ENCODE measurements at places on chromosomes 5 and 9.
A peak's percentile ranks its signal among the peaks of the same experiment; 100 is the strongest.

GRCh38 chr5:154498591-154498990 lies 20.6 kb upstream of the HAND1 start:
- no peak for DNase-seq

- no peak for DNase-seq
These were observed 181.8 kb downstream of the ZDHHC21 start for GRCh38 chr9:14511452-14511851.

- no peak for DNase-seq
These were observed 531.2 kb upstream of the ZNF608 start for GRCh38 chr5:125277494-125278154.

GRCh38 chr5:114719268-114719667 lies 357.4 kb downstream of the KCNN2 start:
- no peak for DNase-seq

- no peak for DNase-seq
These were observed 60.1 kb downstream of the SEMA6A start for GRCh38 chr5:116514421-116514970.

DNA sequence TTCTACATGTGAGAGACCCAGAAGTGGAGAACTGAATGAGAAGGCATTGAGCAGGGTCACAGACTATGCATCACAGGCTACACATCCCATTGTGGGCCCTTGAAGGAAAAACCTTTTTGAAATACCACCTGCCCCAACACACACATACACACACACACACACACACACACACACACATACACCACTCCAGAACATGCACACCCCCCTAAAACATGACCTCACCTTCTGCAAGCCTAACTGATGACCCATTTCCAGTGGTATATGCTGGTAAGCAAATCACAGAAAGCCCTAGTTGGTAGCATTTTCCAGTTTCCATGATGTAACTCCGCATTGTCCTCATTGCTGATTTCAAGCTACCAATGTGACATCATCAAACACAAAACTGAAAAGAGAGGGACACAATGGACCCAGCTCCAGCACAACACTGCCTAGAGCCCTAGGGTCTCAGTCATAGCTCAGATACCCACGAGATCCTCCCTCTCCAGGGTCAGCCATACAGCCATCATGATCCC lies 36.4 kb downstream of the THBS4 start:
- no peak for DNase-seq

DNA sequence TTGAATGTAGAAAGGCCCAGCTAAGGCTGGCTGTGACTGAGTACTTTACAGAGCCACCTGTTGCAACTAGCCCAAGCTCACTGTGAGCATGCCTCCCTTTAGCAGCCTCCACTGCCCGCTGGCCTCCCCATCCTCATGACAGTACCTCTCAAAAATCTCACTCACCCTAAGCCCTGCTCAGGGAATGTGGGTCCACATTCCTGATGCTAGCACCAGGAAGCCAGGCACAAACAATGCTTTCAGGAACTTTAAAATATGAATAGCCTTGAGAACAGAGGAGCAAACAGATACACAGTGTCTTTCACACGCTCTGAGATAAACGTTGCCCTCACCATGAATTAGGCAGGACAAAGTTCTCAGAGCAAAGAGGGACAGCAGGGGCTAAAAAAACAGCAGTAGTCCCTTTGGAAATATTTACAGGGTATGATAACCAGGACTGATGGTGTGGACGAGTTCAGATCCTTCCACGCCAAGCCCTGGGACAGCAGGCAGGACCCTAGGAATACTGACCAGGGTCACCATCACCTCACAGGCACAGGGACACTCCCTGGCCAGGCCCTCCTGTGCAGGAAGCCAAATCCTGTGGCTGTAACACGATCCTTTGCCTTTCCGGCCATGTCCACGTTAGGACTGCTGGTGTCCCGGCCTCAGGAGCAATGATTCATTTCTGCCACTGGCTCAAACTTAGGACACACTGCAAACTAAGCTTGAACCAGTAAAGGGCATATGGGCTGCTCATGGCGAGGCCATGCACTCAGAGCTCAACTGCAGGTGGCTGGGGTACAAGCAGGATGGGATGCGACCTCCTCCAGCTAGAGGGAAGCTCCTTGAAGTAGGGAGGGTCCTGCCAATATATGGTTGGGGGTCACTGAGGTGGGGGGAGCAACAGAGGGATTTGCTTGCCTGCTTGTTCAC lies 9.6 kb downstream of the ACSL6 start:
- no peak for DNase-seq

DNA sequence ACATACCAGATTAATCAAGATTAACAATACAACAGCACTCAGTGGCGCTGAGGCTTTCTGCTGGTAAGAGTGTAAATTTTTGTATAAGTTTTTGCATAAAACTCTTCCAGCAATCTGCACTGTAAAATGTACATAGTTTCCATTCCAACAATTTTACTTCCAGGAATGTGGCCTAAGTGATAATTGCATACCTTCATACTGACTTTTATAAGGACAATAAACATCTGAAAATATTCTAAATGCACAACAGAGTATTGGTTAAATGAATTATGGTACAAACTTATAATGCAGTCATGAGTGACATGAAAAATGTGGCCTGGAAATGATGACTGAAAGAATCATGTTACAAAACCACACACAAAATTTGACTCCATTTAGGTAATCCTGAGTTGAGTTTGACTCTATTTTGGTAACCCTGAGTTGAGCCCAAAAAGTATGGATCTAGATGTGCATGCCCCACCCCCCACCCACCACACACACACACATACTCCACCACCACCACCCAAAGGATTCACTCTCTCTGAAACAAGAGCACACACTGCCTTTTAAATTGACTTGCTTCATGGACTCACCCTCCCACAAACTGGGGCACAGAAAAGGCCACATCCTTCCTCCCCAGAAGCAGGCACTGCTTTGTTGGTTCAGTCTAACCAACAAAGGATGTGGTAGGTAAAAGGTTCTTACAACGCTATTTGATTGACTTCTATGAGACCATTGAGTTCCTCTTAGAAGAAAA lies 137.6 kb downstream of the SUSD1 start:
- DNase-seq = no peak

GRCh38 chr9:123309611-123310010 lies 41.2 kb upstream of the STRBP start:
- DNase-seq = no peak

- DNase-seq = no peak
These were observed 40.8 kb downstream of the SHC3 start for GRCh38 chr9:89137542-89138462.

DNA sequence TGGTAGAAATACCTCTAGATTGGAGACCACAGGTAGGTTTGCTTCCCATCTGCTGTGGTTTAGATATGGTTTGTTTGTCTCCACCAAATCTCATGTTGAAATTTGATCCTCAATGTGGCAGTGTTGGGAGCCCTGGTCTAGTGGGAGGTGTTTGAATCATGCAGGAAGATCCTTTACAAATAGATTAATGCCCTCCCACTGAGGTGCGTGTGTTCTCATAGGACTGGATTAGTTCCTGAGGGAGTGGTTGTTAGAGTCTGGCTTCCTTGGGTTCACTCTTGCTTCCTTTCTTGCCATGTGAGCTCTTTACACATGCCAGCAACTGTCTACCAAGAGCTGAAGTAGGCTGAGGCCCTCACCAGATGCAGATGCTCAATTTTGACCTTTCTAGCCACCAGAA lies 391.1 kb upstream of the GRIA1 start:
- no peak for DNase-seq

DNA sequence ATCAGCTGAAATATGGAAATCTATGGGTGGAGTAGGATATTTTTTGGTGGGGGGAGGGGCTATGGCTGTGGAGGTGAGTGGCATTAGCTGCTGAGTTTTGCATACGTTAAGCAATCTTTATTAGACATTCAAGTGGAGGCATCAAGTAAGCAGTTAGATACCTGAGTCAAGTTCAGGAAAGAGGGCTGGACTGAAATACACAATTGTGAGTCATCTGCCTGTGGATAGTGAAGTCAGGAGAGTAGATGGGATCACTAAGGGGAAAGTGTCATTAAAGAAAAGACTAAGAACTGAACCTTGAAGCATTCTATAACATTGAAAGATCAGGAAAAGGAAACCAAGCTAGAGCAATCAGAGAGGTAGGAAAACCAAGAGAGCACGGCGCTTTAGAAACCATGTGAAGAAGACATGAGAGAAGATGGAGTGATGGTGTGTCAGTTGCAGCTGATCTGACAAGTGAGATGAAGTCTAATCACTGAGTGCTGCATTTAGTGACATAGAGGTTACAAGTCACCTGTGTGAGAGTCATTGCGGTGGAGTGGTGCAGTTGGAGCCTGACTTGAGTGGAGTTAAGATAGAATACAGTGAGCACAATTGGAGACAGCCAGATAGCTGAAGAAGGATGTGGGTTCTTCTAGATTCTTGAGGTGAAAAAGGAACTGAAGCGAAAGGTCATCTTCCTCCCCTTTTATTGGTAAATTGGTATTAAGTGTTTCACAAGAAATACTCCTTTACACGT lies 88.7 kb downstream of the PIP5K1B start:
- no peak for DNase-seq

DNA sequence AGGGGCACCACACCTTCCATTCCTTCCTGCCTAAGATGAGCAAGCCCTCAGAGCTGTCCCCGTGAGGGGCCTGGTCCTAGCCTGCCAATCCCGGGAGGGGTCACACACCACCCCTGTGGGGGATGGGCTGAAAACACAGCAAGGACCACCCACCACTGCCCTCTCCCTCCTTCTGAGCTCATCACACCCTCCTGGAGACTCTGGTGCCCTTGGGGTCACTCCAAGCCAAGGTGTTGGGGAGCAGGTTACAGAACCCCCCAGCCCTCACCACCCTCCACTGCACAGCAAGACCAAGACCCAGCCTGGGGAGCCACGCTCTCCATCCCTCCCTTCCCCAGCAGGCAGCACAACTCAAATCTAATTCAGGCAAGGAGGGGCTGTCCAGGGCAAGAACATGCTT lies 60.5 kb upstream of the PPP1R26 start:
- no peak for DNase-seq

- no peak for DNase-seq
These were observed 35.8 kb upstream of the LCP2 start for GRCh38 chr5:170333161-170333910.

DNA sequence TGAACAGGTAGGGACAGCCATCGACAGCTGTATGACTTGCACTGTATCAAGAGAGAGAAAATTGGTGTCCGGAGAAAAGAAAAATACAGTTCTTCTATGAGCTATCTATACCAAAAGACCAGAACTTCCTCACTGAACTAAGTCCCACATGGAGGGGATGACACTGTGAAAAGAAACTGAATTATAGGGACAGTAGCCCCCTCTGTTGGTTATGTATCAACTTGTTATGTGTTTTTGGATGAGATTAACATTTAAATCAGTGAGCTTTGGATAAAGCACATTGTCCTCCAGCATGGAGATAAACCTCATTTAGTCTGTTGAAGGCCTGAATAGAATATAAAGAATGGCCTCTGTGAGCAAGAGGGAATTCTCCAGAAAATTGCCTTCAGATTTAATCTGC lies 176.6 kb upstream of the SH3GL2 start:
- no peak for DNase-seq

DNA sequence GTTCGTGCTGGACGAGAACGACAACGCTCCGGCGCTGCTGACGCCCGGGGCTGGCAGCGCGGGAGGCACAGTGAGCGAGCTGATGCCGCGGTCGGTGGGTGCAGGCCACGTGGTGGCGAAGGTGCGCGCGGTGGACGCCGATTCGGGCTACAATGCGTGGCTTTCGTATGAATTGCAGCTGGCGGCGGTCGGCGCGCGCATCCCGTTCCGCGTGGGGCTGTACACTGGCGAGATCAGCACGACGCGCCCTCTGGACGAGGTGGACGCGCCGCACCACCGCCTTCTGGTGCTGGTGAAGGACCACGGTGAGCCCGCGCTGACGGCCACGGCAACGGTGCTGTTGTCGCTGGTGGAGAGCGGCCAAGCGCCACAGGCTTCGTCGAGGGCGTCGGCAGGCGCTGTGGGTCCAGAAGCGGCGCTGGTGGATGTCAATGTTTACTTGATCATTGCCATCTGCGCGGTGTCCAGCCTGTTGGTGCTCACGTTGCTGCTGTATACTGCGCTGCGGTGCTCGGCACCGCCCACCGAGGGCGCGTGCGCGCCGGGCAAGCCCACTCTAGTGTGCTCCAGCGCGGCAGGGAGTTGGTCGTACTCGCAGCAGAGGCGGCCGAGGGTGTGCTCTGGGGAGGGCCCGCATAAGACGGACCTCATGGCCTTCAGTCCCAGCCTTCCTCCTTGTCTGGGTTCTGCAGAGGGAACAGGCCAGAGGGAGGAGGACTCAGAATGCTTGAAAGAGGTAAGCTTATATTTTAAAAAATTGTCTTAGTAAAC lies 2.2 kb downstream of the PCDHA13 start:
- DNase-seq = no peak

DNA sequence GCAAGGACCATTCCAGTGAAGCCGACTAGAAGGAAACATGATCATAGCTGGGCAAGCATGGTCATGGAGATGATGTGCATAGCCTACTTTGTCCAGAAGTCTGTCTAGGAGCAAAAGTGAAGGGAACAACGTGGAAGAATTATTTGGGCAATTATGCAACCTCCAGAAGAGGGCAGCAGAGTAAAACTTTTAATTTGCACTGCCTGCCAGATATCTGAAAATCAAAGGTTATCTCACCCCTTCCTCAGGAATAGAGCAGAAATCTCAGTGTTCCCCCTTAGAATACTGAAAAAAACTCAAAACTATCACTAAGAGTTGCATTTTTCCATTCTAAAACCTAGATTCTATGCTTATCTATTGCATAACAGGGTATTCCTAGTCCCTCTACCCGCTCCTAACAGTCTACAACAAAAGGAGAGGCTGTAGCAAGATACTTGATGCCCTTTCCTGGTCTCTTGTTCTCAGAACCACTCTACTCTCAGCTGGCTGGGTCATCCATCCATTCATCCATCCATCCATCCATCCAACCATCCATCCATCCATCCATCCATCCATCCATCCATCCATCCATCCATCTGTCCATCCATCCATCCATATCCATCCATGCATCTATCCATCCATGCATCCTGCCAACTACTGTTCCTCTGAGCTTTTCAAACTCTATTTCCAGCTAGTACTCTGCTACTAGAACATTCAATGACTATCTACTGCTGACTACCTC lies 8.4 kb upstream of the SETD9 start:
- DNase-seq = peak; percentile 42

GRCh38 chr9:109843641-109844040 lies 63.6 kb downstream of the PALM2AKAP2 start:
- DNase-seq = no peak

- DNase-seq = no peak
These were observed 990.2 kb downstream of the CDH12 start for GRCh38 chr5:21862986-21863385.
